NCI-H2029 treated with DMSO at 0.1 percent for 48 hours (cell line): ENCODE measurements at places on chromosomes 13 and 19.

DNA sequence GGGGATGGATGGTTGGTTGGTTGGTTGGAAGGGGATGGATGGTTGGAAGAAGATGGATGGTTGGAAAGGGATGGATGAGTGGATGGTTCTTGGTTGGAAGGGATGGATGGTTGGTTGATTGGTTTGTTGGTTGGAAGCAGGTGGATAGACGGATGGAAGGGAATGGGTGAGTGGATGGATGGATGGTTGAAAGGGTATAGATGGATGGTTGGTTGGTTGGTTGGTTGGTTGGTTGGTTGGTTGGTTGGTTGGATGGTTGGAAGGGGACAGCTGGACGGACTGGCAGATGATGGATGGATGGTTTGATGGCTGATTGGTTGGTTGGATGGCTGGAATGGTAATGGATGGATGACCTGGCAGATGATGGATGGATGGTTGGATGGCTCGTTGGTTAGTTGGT lies 11.8 kb upstream of the HSH2D start:
- DNase-seq = no peak

- no peak for DNase-seq
These were observed 63.0 kb upstream of the ZNF536 start for GRCh38 chr19:30309176-30309575.

DNA sequence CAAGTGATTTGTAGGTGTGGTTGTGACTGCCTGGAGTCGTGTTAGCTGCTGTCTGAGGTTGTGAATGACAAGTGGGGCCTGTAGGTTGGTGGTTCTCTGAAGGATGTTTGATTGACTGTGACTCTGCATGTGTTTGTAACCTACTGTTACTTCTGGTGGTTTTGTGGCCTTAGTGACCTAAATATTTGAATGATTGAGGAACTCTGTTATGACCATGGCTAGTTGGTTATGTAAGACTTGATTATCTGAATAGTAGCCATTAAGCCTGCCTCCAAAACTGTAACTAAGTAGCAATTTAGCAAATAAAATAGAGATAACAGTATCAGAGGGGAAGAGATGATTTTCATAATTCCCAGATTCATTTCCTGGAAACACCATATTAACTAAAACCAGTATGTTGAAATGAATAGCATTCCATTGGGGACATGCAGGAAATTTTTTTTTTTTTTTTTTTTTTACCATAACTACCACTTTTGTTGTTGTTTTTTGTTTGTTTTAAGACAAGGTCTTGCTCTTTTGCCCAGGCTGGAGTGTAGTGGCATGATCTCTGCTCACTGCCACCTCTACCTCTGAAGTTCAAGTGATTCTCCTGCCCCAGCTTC lies 865 bp downstream of the ZNF382 start:
- peak; percentile 1 for DNase-seq

DNA sequence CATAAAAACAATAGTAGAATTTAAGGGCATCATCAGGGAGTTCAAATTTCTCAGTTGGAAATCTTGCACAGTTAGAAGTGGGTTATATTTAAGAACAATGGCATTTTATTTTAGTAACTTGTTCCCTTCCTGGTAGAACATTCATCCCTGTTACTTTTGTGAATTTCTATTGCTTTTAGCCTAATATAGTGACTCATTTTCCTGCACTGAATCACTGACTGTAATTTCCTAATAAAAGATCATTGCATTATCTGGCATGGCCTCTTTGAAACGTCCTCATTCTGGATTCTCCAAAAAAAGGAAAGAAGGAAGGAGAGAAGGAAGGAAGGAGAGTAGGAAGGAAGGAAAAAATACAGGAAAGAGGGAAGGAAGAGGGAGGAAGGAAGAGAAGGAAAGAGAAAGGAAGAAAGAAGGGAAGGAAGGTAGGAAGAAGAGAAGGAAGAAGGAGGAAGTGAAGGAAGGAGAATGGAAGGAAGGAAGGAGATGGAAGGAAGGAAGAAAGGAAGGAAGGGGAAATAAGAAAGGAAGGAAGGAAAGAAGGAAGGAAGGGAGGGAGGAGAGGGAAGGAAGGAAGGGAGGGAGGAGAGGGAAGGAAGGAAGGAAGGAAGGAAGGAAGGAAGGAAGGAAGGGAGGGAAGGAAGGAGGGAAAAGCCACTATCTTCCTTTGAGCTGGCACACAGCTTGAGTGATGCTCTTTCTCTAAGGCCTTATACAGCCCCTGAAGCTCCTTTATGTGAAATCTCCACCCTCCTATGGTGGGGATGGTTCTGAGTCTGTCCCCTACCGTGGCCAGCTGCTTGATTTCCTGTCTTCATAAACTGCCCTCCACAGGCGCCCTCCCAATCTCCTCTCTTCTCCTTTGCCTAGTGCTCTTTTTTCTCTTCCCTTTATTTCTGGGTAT lies 29.8 kb upstream of the TM9SF2 start:
- DNase-seq = no peak

DNA sequence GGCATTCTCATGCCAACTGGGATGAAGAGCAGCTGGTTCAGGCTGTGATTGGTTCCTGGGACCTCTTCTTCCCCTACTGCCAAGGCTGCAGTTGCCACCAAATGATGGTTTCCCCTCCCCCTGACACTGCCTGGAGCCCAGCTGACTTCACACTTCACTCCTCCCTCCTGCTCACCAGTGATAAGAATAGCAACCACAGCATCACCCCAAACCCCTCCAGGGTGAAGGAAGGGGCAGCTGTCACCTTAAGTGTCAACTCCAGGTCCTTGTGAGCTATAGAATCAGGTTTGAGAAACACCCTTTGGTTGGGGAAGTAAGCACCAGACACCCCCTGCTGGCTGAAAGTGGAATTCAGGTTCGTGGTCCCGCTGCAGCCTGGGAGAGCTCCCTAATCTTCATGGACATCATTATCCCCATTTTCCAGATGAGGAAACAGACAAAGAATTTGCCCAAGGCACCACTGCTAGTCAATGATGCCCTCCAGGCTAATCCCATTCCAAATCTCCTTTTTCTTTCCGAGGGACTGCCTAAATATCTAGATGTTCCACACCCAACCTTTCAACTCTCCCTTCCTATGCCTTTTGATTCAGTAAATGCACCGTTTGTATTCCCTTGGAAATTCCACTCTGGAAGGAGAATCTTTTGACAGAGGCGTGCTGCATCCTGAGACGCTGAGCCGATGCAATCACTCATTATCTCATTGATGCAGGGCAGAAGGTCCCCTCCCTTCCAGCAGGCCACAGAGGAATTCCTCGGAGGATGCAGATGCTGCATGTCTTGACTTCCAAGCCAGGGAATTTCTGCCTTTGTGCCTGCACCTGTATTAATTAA lies 50.6 kb upstream of the UQCRFS1 start:
- no peak for DNase-seq

GRCh38 chr13:30918662-30919405 lies 12.8 kb downstream of the MEDAG start:
- no peak for DNase-seq
